ENCODE measurements at places on chromosomes 3 and 15. TPM values are rescaled to one million over a fixed set of nuclear protein-coding genes. Genes with fewer than 3 reads are reported as not detected.

Gene GP9
- not detected for total RNA-seq

Gene RBPMS2
- total RNA-seq: 276 TPM

Gene CD200
- 1.1 TPM for total RNA-seq

Gene STRC
- not detected for total RNA-seq

Gene TGM5
- total RNA-seq: not detected

Gene MESP1
- total RNA-seq: 8.4 TPM

Gene STAC
- total RNA-seq: 0.30 TPM

Data from left ventricle myocardium inferior (tissue), 1 donor.